ENCODE measurements at places on chromosomes 4 and X.
A peak's percentile ranks its signal among the peaks of the same experiment; 100 is the strongest.

DNA sequence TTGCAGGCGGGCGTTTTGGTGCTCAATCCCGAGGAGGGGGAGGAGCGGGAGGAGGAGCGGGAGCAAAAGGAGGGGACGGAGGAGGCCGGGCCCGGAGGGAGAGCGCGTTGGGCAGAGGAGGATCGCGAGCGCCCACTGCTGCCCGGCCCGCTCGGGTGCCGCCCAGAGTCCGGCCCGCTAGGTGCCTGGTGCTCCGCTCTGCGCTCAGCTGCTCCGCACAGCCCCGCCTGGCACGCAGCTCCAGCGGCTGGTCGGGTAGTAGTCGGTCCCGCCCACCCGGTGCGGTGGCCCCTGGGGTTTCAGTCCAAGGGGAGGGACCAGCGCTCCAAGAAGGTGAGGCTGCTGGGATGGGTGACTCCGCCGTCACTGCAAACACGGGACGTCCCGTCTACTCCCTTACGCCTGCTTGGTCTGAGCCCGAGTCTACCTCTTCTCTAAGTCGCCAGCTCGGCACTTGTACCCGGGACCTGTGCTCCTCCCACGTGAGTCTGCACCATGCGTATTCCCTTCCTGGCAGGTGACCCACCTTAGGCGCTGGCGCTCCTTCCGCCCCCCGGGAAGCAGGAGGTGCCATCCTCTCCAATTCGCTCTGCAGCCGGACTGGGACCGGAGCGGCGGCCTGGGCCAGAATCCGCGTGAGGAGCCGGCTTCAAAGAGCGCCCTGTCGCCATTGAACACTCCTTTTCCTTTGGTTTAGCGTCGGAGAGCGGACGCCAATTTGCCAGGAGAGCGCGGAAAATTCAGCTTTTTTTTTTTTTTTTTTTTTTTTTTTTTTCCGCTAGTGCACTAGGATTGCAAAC lies 405 bp upstream of the HS3ST1 start:
- peak; percentile 75 for DNase-seq
- peak overlapping the region; percentile 91 for H3K27ac ChIP-seq
- H3K4me3 ChIP-seq = peak overlapping the region; percentile 81
- H3K36me3 ChIP-seq = peaks cover 4% of the 10 kb centered on the region

DNA sequence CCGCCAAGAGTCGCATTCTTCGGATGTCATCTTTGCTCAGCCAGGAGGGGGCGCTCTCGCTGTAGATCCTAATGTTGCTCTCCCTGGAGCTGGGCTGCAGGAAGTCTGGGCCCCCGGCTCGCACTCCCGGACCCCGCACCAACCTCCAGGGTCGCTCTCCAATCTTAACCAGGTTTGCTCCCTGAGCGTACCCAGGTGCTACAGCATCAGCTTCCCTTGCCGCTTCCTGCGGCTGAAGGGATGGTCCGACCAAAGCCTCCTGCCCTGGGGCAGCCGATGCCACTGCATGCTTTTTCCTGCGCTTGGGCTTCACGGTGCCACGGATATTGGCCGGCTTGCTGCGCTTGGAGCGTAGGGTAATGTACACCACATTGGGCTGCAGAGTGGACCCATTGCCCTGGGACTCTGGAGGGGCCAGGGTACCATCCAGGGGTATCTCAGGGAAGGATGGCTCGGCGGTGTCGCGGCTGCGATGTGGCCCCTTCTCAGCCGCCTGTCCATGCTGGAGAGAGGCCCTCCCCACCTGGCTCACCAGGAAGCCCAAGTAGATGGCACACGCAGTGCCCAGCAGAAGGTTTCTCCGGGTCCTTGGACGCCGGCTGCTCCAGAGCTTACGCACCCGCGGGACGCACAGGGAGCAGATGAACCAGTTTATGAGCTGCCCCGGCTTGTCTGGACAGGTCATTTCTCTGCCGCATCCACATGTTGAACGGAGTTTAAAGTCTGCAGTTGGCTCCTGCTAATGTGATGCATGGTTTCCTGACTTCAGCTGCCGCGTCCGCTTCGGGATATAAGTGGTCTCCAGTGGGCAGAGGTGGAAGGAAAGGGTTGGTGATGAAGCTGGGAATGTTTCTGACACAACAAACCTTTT lies 1.9 kb downstream of the GASK1B start:
- H3K27ac ChIP-seq = peak overlapping the region; percentile 27
- no peaks in the 10 kb centered on the region for H3K36me3 ChIP-seq
- peaks cover 17% of the 10 kb centered on the region for H3K4me1 ChIP-seq
- peak overlapping the region; percentile 50 for H3K4me3 ChIP-seq

DNA sequence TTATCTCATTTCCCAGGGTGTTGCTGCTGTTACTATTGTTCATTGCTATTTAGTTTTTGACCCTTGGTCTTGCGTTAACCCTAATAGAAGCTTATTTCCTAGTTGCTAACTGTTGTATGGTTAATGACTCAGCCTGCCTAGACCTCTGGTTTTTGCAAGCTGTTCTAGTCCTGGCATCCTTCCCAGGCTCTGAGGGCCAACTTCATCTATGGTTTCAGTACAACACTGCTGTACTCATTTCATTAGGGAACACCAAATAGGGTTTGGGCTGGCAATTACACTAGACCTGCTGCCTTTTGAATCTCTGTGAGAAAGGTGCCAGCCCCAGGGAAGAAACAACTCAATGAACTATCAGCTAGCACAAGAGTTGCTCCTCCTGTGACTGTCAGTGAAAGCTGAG lies 59.6 kb downstream of the DCX start:
- H3K4me3 ChIP-seq = no peak overlapping the region
- DNase-seq = no peak
- peaks cover 8% of the 10 kb centered on the region for H3K27me3 ChIP-seq

DNA sequence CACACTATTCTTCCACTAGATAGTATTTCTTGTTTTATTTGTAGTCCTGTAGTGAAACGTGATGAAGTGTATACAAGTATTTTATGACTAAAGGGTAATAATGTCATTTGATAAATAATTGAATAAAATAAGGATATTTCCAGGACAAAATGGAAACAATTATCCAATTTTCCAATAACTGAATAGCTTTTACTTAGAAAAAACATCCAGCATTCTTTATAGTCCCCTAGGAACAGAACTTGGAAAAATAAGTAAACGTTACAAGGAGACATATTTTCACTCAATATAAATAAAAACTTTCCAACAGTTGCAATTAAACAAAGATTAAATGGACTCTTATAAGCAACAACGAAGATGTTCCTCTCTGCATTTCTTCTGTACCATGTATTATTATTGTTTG lies 566.0 kb downstream of the TMA16 start:
- no peak overlapping the region for H3K27ac ChIP-seq
- H3K4me3 ChIP-seq = no peak overlapping the region

GRCh38 chr4:26779674-26780073 lies 81.0 kb upstream of the STIM2 start:
- H3K27me3 ChIP-seq = no peaks in the 10 kb centered on the region
- DNase-seq = peak; percentile 99
- H3K4me3 ChIP-seq = peak overlapping the region; percentile 18
- H3K36me3 ChIP-seq = no peaks in the 10 kb centered on the region
- H3K27ac ChIP-seq = peak overlapping the region; percentile 86
